Central memory CD8-positive, alpha-beta T cell (primary cell): ENCODE measurements at places on chromosomes 11 and 22.

GRCh38 chr11:3610846-3611245 is 30.9 kb downstream of the ART5 start:
- DNase-seq, result no peak

GRCh38 chr22:27809226-27809603 is 7.7 kb upstream of the MN1 start:
- DNase-seq, result no peak

GRCh38 chr11:100808904-100809491 is 121.9 kb downstream of the ARHGAP42 start:
- DNase-seq, result no peak

- no peak for DNase-seq
Measured at GRCh38 chr22:39915295-39915726, 14.4 kb downstream of the GRAP2 start.

DNA sequence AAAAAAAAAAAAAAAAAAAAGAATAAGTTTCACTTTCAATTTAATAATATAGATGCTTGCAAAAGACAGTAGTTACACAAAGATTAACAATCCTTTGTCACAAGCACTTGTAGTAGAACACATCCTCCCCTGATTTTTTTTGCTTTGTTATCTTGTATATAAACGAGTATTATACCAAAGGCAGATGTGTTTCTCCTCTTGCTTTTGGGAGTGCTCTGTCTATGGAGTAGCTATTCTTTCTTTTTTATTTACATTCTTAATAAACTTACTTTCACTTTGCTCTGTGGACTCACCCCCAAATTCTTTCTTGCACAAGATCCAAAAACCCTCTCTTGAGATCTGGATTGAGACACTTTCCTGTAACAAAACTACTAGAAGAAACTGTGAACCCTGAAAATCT is 3.4 kb upstream of the MRPL16 start:
- no peak for DNase-seq

DNA sequence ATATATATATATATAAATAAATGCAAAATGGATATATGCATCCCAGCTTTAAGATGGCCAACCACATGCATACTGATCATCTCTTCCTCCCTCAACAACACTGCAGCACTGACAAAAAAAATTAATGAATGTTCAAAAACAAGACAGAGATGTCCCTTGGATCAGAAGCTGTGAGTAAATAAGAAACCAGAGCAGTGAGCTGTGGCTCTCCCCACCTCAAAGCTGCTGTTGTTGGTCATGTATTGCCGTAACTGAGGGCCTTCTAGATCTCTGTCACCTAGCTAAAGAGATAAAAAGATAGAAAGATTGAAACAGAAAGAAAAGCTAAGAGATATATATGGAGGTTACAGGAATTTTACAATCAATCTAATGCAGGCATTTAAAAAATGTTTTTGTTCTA is 15.5 kb upstream of the TMEM135 start:
- no peak for DNase-seq

DNA sequence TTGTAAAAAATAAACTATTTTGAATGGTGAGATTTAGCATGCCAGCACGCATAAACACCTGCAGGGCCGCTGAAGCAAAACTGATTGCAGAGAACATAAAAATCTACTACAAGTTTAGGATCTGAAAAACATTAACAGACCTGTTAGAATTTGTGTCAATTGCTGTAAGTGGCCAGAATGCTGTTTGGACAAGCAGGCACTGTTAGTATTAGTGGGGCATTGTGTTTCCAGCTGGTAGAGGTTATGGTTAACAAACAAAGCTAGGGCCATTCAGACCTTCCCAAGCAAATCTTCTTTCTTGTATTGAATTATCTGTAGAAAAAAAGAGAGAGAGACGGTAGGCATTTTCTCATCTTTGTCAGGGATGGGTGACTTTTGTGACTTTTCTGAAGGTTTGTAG is 57.6 kb upstream of the OLFML1 start:
- DNase-seq, result no peak

- DNase-seq, result no peak
Measured at GRCh38 chr22:21593406-21594232, 26.1 kb downstream of the UBE2L3 start.

- no peak for DNase-seq
Measured at GRCh38 chr11:45909594-45910475, 2.8 kb upstream of the FREY1 start.

GRCh38 chr11:123461164-123461563 is 31.1 kb downstream of the GRAMD1B start:
- DNase-seq, result no peak

GRCh38 chr11:128692753-128693415 is 988 bp upstream of the FLI1 start:
- DNase-seq, result no peak

DNA sequence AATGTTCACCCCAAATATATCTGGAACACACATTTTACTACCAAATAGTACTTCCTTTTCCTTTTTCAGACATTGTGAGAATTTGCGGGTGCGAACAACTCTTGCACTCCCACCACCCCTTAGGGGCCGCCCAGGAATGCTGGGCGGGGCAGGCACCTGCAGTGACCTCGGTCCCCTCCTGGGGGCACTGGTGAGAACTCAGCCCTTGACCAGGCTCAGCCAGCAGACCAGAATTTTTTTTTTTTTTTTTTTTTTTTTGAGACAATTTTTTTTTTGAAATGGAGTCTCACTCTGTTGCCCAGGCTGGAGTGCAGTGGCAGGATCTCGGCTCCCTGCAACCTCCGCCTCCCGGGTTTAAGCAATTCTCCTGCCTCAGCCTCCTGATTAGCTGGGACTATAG is 75.8 kb downstream of the ARHGAP8 start:
- DNase-seq, result no peak

- DNase-seq, result no peak
Measured at GRCh38 chr11:78570031-78570430, 4.6 kb downstream of the NARS2 start.

- no peak for DNase-seq
Measured at GRCh38 chr11:43419460-43419859, 60.7 kb downstream of the TTC17 start.

GRCh38 chr11:60195923-60196368 is 13.1 kb upstream of the MS4A6A start:
- DNase-seq, result no peak

- no peak for DNase-seq
Measured at GRCh38 chr22:49076300-49077035, 751.2 kb downstream of the BRD1 start.

GRCh38 chr11:42779555-42779954 is 532.2 kb upstream of the API5 start:
- DNase-seq, result no peak

DNA sequence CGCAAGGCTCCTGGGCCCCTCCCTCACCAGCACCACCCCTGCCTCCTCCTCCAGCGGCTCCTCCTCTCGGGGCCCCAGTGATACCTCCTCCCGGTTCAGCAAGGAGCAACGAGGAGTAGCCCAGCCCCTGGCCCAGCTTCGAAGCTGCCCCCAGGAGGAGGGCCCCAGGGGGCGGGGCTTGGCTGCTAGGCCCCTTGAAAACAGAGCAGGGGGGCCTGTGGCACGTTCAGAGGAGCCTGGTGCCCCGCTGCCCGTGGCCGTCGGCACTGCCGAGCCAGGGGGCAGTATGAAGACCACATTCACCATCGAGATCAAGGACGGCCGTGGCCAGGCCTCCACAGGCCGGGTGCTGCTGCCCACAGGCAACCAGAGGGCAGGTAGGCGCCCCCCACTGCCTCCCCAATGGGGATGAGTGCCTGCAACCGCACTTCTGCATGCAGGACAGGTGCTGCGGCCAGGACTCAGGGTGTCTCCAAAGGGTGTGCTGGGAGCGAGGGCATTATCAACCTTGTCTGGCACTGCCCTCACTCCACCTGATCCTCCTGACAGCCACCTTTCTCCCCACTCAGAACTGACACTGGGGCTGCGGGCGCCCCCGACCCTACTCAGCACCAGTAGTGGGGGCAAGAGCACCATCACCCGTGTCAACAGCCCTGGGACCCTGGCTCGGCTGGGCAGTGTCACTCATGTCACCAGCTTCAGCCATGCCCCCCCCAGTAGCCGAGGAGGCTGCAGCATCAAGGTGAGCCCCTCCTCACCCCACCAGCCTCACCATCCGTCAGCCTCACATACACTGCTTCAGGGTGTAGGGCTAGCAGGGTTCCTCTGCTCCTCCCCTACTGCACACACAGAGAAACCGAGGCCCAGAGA is 10.2 kb downstream of the SMTN start:
- no peak for DNase-seq

DNA sequence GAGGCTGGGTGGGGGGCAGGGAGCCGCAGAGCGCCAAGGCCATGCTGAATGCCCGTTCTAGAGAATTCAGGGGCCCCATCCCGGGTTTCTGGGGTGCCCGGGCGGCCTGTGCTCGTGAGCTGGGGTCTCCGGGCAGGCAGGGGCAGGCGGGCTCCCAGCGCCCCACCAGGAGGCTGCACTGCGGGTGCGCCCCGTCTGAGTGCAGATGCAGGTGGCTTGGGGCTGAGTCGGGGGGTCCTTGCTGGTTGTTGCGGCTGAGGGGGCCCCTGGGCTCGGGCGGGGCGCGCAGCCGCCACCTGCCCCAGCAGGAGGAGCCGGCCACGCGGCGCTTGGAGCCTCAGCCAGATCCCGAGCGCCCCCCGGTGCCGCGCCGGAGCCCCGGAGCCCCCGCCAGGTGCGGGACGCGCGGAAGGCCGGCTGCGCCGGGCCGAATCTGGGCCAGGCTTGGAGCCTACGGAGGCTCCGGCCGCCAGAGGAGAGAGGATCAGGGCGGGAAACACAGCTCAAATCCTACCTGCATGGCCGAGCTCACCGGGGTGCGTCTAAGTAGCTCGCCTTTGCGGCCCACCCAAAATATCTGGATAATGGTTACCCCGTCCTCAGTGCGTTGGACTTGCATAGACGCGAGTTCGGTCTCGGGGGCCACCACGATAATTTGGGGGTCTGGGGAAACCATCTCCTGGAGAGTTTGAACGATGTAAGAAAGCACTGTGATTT is 590 bp upstream of the IGF2 start:
- no peak for DNase-seq

GRCh38 chr11:125951731-125952130 is 5.9 kb downstream of the VSIG10L2 start:
- DNase-seq, result no peak

- DNase-seq, result no peak
Measured at GRCh38 chr11:95680169-95680929, 109.2 kb downstream of the FAM76B start.

DNA sequence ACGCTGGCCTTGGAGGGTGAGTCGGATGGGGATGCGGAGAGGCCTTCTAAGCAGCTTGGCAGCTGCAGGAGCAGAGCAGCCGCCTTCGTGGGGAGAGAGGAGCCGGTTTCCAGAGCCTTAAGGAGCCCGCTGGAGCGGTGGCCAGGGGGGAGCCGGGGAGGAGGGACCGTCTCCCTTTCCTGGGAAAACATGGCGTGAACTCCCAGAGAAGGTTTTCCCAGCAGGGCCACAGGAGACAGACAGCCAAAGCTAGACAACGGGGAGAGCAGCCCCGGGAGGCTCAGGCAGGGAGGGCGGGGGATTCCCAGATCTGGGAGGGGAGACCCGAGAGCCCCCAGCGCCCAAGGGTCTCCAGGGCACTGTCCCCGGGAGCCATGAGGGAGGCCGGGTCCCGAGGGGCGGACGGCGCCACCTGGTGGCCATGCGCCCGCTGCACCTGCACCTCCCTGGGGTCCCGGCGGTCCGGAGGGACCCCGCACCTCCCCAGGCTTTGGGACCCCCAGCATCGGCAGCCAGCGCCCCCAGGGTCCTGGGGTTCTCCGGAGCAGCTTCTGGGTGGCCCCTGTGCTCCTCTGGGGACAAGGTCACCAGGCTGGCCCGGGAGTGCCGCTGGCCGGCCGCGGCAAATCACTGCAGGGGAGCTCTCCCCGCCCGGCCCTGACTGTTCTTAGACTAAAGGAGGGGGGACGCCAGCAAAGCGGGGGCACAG is 2.4 kb upstream of the SYT8 start:
- DNase-seq, result peak; percentile 76

GRCh38 chr22:40385036-40385782 is 14.8 kb downstream of the SGSM3 start:
- no peak for DNase-seq

GRCh38 chr22:40055143-40055883 is 60.6 kb downstream of the FAM83F start:
- DNase-seq, result no peak

DNA sequence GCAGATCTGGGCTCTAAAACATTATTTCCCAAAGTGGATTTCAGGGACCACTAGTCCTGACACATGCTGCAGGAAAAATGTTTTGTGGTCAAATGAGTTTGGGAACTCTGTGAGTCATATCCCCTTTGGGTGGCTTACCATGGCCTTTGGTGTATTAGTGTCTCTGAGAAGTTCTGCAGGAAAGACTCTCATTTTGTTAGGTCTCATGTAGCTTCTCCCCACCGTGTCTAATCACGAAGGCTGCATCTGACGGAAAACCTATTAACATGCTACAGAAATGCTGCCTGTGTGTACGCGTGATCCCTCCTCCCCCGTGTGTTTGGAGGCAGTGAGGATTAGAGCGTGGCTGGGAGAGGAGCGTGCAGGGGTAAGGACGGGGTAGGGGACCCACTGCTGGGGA is 191.7 kb downstream of the ST3GAL4 start:
- DNase-seq, result no peak

GRCh38 chr11:86978247-86978646 is 23.1 kb upstream of the FZD4 start:
- no peak for DNase-seq

DNA sequence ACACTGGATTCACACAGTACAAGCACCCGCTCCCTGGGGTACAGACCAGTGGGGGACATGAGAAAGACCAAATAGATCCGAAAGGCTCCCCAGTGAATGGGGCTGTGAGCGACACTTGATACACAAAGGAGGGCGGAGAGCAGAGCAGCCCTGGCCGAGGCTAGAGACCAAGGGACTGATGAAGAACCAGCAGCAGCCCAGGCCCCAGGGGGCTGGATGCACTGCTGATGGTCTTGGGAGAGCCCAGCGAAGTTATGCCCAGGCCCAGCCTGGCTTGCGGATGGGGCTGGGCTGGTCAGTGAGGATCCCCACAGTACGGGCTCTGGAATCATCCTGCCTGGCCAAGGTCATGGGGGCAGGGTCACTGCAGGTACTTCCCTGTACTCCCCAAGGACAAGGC is 23.2 kb downstream of the ARHGAP1 start:
- no peak for DNase-seq

DNA sequence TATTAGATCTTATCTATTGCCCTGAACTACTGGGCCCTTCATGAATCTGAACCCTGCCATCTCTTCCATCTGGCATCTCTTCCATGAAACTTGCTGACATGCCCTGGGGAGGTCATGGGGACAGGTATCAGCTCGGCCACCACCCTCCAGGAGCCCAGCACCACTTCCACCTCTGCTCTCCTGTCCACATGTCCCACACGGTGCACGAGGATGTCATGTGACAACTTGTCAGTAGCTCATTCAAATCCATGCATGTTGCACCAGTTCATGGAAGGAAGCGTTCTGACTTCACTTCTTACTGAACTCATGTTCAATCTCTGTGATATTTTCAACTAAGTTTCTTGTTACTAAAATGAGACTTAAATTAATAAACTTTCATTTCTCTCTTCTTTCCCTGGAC is 16.6 kb downstream of the YPEL1 start:
- no peak for DNase-seq

DNA sequence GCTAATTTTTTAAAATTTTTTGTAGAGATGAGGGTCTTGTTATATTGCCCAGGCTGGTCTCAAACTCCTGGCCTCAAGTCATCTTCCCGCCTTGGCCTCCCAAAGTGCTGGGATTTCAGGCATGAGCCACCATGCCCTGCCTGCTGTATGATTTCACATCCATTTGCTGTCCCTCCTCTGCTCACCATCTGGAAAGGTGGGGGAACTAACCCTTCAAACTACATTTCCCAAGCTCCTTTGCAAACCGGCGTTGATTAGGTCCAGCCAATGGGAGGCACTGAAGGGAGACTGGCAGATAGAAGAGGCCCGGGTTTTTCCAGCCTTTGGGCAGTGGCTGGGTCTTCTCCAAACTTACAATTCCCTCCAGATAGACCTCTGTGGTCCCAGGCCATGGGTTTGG is 19.3 kb downstream of the RFPL1 start:
- DNase-seq, result no peak
